ENCODE measurements at places on chromosomes 12 and 14.

DNA sequence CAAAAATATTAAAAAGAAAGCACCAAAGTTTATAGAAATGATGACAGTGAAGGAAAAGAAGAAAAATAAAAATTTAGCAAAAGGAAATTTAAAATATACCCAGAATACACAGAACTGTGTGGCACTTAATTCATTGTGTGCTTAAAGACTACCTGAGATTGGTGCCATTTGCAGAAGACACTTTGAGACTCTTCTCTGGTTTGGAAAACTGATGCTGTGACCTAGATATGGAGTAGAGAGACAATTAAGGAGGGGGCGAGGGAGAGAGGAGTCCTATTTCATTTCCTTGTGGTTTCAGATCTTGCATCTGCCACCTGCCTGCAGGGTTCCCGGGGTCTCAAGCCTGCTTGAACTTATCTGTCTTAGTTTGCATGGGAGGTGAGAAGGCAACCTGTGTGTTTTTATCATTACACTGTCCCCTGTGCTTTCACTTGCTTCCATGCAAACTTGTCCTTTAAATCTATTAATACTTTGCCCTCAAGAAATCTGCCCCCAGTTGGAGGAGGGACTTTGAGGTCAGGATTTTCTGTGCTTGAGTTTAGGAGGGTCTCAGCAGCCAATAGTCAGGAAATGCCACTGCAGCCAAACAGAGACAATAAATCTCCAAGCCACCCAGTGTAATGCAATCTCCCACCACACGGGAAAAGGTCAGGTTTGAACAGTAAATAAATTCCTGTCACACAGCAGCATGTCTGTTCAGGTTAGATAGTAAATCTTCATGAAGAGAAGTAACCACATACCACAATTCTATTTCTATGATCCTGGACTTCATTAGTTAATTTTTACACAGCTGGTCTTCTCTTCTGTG, 119.4 kb downstream of the CAND1 start:
- DNase-seq, result no peak

DNA sequence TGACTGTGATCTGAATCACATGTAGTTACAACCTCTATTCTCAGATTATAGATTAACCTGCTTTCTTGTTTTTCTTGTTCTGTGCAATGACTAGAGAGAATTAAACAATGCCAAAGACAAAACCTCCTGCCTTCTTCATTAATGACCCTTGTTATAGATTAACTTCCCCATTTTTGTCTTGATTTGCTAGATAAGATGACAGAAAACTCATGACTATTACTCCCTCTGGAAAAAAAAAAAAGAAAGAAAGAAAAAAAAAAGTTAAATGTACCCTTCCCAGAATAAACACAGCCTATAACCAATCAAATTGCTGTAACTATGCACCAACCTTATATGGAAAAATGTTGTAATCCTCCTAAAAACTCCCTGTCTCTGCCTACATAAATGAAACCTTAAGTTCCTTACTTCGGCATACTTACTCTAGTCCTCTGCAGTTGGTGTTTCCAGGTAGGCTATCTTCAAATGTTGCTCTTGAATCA, 41.1 kb upstream of the PCED1B start:
- no peak for DNase-seq

DNA sequence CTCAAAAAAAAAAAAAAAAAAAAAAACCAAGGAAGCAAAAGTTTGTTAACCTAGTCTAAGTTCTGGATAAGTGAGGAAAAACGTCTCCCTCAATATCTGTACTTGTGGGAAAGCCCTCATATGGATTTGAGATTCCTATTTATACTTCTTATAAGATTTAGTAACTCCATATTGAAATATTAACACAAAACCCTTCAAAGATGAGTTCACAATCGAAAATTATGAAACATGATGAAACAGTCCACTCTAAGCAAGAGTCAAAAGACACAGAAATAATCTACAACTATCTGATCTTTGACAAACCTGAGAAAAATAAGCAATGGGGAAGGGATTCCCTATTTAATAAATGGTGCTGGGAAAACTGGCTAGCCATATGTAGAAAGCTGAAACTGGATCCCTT, 25.2 kb downstream of the VWF start:
- no peak for DNase-seq

- DNase-seq, result no peak
Measured at GRCh38 chr14:68513838-68514607, 278.8 kb downstream of the ZFP36L1 start.

DNA sequence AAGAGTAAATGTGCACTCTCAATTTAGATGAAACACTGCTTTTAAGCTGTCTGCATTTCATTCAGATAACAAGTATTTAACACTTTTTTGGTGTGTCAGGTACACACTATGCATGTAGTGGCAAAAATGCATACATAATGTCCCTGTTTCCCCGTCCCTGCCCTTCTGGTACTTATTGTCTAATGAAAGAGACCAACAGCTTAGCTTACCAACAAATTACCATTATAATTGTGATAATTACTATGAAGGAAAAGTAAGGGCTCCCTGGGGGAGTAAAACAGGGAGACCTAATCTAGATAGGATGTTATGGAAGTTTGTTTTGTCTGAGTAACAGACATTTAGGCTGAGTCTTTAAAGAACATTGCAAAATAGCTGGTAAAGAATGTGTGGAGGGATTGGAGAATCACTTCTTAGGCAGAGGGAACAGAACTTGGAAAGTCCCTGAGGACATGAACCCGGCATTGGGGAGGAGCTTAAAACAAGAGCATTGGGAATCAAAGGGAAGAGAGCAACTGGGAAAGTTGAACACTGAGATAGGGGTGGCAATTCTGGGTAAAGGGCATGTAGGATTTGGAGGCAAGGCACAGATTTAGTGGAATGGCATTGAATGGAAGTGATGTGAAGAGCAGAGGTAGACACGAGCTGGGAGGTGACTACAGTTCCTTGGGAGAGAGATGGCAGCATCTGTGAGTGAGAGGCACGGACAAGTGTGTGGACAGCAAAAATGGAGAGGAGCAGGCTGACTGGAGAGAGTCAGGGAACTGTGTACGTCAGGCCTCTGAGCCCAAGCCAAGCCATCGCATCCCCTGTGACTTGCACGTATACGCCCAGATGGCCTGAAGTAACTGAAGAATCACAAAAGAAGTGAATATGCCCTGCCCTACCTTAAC, 181.6 kb downstream of the GRIP1 start:
- no peak for DNase-seq

DNA sequence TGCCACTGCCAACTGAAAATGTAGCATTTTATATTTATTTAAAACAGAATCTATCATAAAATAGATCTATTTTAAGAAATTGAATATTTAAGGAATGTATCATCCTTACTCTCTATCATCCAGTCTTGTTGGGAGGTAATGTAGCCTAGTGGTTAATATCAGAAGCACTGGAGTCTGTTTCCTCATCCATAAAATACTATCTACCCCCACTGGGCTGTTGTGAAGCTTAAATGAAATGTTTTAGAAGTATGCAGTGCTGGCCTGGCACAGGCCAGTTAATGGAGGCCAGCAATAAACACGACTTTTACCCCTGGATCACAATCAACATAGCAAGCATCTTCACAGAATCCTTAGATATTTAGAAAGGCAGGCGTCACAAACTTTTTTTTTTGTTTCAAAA, 188.0 kb downstream of the CAND1 start:
- DNase-seq, result no peak

DNA sequence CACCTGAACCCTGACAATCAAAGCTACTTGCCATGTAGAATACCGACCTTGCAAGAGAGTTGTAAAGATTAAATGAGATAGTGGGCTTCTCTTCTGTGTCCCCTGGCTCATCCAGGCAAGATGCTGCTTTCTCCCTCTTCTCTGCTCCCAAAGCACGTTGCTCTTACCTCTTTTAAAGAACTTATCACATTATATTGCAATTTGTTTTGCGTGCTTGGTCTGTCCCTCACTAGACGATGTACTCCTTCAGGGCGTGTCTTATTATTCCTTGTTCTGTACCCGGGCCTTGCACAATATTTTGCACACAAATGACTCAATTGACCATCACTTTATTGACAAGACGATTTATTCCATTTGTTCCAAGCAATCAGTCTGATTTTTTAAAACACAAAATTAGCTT, 3.3 kb downstream of the DCN start:
- no peak for DNase-seq

GRCh38 chr12:102535306-102535705, 54.9 kb upstream of the IGF1 start:
- DNase-seq, result no peak

DNA sequence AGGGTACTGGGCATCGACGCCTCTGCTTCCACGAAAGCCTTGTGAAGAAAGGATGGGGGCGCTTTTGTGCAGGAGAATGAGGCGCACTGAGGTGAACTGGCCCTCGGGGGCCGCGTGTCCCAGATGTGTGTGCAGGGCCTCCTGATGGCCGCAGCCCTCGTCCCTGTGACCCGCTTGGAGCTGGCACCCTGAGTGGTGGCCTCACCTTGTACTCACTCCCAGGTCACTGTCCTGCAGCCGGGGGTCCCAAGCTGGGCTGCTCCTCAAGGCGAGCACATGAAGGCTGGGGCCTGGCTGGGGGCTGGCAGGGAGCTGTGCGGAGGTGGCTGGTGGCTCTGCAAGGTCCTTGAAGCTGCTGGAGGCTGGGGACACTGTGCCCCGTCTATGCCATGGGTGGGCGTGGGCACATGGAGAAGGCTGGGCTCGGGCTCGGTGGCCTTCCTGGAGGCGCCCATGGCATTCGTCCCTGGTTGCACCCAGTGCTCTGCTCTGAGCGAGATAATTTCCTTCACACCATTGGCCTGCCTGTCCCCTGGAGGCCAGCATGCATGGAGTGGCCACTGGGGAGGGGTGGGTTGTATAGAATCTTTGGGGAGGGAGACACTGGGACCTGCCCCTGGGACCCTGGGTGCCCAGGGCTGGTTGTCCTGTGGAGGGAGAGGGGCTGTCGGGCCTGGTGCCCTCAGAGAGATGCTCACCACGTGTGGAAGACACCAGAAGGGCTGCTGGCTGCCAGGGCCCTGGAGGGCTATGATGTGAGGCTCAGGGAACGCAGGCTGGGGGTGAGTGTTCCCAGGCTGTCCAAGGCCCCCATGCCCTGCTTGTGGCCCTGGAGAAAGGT, 79.3 kb downstream of the TMEM121 start:
- no peak for DNase-seq

DNA sequence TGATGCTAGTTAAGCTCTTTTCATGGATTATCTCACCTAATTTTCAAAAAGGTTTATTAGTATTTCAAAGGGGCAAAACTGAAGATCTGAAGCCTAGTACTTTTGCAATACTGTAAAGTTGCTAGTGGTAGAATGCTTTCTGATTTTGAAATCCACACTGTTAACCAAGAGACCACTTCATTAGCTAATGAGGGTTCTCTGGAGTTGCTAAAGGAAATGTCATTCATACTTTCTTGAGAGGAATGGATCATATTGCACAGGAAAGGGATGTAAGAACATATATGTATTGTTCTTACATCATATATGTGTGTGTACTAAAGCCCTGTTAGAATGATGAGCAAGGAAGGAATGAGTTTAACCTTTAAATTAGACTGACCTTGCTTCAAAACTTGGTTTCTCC, 39.0 kb upstream of the LDHB start:
- DNase-seq, result no peak

DNA sequence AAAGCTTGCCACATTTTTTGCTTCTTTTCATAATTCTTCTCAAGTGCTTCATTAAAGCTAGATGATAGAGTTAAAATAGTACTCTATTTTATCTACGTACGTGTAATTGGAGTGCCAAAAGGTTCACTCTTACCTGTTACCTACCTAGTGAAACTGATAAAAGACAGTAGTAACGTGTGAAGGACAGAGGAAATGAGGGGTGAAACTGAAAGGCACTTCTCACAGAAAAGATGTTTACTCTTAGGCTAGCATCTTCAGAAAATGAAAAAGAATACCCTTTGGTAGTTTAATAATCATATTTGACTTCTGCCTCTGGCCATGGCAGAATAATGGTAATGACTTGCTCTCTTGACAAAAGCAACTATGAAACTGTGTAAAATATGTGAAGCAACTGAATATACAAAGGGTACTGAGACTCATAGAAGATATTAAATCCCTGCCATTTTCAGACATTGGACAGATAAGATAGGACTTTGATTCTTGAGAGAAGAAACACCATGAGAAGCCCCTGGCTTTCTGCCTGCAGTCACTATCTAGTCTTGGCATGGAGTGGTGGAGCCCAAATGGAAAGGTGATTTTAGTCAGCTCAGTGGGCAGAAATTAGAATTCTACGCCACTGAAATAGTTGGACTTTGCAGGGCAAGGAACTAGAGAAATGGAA, 6.3 kb upstream of the EVL start:
- DNase-seq, result no peak

GRCh38 chr12:28568118-28568517, 377.9 kb downstream of the CCDC91 start:
- DNase-seq, result no peak

DNA sequence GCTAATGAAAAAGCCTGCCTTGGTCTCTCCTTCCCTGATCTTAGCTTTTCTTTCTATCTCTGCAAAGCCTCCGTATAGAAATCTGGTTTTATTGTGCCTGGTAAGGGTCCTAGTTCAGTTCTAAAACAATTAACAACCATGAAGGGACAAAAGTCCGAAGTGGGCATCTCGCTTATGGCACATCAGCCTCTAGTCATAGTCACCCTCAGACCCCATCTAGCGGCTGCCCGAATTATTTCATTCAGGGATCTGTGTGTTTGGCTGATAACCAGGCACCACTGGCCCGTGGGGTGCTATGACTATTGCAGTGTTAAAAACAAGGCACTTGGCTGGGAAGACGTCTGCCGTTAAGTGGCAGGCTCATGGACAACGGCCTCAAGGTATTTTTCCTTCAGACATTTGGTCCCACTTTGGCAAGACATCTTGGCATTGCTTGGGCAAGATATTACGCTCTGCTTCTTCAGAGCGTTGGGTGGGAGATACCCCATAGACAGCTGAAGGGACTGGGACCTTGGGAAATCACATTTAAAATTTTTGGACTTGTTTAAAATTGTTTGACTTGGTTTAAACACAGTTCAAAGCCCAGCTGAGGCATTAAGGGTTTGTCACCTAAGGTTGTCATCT, 87.1 kb downstream of the SINHCAF start:
- DNase-seq, result peak; percentile 57

- DNase-seq, result peak; percentile 41
Measured at GRCh38 chr14:70714055-70714550, 72.4 kb downstream of the TTC9 start.

GRCh38 chr12:92911339-92911738, 17.8 kb downstream of the EEA1 start:
- no peak for DNase-seq

DNA sequence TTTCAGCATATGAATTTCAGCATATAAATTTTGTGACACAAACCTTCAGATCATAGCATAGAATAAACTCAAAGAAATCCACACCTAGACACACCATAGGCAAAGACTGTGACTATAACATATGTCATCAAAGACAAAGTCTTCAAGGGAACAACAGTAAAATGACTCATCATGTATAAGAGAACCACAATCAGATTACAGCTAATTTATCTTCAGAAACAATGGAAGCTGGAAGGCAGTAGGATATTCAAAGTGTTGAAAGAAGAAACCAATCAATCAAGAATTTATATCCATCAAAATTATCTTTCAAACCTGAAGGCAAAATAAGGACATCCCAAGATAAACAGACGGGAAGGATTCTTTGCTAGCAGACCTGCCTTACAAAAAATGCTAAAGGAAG, 29.0 kb downstream of the DLK1 start:
- peak; percentile 45 for DNase-seq

- no peak for DNase-seq
Measured at GRCh38 chr12:113186666-113187325, 1.3 kb downstream of the RITA1 start.

All from kidney capillary endothelial cell (primary cell).